ENCODE measurements at places on chromosomes 5 and 9.
A peak's percentile ranks its signal among the peaks of the same experiment; 100 is the strongest.

DNA sequence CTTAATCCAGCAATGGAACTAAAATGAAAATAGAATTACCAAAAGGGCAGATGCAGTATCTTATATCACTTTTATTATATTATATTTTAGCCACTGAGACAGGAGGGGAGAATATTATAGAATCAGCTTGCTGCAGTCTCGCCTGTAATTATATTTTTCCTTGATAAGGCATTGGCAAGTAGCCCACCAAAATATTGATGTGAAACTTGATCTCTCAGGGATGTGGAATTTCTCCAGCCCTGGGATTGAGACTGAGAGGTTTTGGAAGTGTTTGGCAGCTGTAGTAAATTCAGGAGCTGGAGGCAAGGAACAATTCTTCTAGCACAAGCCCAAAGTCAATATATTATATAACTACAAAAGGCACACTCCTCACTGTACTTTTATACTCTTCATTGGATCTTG is 142.1 kb upstream of the ADAMTSL1 start:
- peak; percentile 63 for ATAC-seq

- no peak for ATAC-seq
These were observed 37.7 kb upstream of the NEURL1B start for GRCh38 chr5:172603251-172603806.

DNA sequence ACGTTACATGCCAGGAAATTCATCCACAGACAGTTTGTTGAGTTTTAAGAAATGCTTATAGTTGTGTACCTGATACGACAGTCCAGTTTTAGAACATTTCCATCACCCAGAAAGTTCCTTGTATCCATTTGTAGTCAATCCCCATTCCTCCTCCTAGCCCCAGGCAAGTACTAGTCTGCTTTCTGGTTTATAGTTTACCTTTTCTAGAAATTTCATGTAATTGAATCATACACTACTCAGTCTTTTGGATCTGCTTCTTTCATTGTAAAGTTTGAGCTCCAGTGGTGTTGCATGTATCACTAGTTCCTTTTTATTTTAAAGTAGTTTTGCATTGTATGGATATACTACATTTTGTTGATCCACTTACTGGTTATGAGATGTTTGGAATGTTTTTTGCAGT is 291.2 kb downstream of the AOPEP start:
- ATAC-seq = no peak

- peak; percentile 62 for ATAC-seq
These were observed 16.9 kb downstream of the PDGFRB start for GRCh38 chr5:150138551-150139265.

- no peak for ATAC-seq
These were observed 527.8 kb upstream of the ZNF608 start for GRCh38 chr5:125274211-125274610.
